ENCODE measurements at places on chromosomes 13 and 19.
A peak's percentile ranks its signal among the peaks of the same experiment; 100 is the strongest.

DNA sequence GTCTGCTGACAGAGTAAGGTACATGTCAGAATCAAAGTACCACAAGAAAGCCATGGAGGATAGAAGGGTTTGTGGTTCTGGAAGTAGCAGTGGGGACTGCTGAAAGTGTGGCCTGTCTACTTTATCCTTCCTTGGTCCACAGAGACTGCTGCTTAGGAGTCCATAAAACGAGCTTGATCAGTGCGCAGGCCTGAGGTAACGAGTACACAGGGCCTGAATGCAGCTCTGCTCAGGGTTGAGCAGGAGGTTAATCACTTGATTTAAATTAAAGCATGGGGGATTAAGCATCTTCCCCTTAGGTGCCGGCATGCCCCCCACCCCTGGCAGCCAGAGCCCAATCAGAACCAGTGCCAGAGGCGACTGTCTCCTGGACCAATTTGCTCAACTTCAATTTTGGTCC, 34.9 kb upstream of the WASF3 start:
- no peak for DNase-seq

DNA sequence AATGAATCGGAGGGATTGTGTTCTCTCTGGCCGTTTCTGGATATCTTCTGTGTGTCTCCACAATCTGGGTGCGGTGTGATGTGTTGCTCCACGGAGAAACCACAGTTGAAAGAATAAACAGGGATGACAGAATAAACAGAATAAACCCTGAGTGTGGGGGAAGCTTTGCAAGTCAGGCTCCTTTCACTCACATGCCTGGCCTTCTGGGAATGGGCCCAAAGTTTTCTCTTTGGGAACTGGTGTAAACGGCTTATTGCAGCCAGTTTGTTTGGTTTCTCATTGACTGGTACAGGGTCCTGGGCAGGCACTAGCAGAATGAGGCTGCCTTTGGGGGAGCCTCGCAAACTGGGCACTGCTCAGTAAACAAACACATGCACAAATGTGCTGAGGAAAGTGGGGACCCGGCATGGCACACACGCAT, 324.7 kb downstream of the DLEU7 start:
- DNase-seq = no peak

- peak; percentile 0 for DNase-seq
These were observed 816.9 kb upstream of the SLC10A2 start for GRCh38 chr13:103883164-103883563.

GRCh38 chr19:1243768-1244692, 2.5 kb downstream of the ATP5F1D start:
- peak; percentile 65 for DNase-seq

GRCh38 chr13:113860665-113861432, 3.0 kb downstream of the GAS6 start:
- no peak for DNase-seq

DNA sequence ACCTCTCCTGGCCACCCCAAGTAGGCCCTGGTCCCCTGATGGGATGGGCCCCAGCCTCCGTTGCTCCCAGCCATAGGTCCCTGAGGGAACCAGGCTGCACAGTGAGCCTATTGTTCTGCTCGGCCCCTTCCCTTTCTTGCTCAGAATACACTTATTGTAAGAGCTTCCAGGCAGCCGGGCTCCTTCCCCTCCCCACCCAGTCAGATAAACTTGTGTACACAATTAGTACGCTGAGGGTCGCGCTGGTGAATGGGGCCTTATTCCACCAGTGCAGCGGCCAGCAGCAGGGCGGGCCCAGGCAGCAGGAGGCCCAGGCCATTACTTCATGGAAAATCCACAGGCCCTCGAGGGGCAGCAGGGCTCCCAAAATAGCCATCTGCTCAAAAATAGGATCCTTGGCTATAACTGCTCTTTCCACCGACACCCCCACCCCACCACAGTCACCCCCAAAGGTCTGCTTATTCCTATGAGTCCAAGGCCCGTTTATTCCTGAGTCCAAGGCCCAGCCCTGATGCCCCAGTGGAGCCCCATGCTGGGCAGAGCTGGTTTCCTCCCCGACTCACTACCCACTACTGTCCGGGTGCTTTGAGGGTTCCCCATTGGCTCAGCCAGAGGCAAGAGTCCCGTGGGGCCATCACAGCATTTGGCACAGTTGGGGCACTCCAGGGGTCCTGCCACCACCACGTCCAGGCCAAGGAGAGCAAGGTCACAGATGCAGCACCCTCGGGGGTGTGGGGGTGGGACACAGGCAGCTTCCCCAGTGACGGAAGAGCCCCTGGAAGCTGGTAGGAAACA, 22.1 kb downstream of the CAPN12 start:
- no peak for DNase-seq

GRCh38 chr19:12574036-12574435, 22.8 kb upstream of the ZNF564 start:
- DNase-seq = no peak

- peak; percentile 74 for DNase-seq
These were observed 56.1 kb downstream of the ALOX5AP start for GRCh38 chr13:30791354-30792001.

DNA sequence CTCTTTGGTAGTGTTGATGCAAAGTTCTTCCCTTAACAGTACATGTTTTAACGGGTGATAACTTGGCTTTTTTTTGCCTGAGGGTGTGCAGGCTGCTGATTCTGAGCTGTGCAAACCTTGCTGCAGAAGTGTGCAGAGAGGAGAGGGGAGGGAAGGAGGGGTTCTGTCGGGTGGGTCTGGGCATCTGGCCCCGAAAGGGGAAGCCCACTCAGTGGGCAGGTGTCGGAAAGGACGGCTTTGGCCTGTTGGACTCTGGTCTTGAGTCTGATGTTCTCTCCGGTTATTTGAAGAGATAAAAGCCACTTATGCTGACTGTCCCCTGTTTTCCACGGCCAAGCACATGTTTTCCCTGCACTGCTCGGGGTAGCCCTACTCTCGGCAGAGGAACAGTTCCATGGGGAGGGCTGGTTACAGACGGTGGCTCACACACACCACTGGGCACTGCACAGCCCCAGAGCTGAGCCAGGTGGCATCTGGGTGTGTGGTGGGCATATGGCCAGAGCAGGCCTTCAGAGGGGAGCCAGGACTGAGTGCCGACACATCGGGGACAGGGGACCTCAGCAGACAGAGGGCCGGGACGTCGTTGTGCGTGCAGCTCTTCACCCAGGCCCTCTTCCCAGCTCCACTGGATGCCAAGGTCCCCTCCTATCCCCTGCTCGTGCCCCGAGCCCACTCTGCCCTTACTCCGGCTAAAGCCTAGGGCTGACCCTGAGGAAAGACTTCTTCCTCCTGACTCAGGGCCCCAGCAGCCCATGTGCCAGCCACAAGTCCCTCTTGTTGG, 93.2 kb downstream of the TEX29 start:
- DNase-seq = no peak

DNA sequence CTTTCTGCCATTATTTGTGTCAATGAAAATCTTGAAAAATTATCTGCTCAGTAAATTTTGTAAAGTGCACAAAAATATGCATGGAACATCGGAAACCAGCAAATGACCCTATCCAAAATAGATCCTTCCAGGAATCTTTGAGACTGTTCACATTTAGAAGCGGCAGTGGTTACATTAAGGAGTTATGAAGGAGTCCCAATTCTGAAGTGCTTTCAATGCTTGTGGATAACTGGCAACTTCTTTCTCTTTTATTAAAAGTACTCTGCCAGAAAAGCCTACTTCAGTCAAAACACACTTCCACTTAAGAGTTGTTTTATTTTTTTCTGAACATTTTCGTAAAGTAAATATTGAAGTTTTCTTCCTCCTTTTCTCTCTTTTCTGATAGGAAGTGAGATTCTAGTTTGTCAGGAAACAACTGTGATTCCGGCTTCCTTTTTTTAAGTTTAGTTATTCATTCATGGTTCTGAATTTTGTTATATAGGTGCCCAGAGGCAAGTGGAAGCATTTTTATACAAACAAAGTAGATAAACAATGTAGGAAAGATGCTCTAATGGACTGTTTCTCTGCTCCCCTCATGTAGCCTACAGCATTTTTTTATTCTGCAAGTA, 83.5 kb downstream of the PCDH9 start:
- no peak for DNase-seq

DNA sequence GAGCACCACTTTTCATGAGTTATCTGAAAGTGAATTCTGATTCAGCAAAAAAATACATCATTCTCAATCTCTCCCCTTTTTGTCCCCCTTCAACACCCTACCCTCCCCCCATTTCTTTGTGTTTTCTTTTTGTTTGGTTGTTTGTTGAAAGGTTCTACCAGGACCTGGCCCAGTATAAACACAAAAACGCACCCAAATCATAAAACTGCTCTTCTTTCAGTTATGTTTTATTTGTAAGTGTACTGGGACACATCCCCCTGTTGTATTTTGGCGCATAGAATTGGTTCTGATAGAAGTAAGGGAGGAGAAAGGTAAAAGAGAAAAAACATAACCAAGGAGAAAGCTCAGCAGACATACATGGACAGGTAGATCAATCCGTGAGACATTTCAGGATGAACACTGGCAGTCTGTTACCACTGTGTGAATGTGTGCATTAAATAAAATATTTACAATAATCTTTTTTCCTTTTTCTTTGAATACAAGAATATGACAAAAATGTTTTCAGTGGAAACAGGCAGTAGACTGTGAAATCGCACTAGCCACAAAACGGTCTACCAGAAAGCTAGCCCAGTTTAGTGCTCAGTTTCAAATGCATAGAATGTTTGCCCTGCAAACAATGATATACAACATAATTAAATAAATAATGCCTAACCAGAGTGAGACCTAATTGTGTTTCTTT, 4.2 kb downstream of the POU4F1 start:
- no peak for DNase-seq

DNA sequence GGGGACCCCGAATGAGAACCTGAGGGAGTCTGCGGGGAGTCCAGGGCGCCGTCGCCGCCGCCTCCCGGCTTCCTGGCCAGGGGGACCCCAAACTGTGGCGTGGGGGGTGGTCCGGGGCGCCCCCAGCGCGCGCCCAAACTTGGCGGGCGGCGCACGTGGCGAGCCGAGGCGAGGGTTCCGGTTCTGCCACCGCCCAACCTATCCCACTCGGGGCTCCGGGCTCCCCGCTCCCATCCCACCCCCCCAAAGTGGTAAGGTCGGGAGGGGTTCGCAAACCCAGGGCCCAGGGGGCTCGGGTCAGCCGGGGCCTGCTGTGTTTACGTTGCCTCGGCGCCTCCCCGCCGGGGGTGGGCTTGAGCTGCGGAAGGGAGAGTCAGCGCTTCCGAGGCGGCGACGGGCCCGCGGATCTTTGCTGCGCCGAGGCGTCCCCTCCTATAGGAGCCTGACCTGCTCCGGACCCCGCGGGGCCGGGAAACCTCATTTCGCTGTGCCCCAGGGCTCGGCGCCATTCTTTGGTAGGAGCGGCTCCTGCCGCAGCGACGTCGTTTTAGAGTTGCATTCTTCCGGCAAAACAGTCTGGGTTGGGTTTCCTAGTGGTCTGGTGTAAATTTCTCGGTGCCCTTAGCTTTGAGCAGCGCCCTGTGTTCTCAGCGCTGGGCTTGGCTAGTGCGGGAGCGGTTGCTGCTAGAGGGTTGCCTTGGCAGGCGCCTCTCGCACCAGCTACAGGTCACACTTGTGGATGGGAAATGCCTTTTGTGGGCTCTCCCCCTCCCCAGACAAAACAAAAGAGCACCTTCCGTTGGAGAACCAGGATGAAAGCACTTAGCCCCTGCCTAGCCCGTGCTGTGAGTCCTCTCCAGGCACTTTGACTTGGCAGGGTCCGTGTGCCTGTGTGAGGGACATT, 1.2 kb downstream of the DAZAP1 start:
- DNase-seq = no peak

DNA sequence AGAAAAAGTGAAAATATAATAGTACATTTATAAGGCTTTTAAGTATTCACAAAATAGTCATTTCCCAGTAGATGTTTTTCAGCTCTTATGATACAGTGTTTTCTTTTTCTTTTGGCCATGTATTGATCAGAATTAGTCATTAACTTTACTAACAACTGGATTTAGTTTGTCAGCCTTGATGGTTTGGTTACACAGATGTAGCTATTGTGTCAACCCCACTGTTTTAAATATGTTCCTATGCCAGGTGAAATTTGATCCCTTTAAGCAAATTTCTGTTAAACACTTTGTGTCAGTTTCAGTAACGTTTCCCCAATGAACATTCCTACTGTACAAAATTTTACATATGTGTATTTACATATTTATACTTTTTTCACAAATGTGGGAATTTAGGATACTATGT, 261.5 kb upstream of the STARD13 start:
- no peak for DNase-seq

DNA sequence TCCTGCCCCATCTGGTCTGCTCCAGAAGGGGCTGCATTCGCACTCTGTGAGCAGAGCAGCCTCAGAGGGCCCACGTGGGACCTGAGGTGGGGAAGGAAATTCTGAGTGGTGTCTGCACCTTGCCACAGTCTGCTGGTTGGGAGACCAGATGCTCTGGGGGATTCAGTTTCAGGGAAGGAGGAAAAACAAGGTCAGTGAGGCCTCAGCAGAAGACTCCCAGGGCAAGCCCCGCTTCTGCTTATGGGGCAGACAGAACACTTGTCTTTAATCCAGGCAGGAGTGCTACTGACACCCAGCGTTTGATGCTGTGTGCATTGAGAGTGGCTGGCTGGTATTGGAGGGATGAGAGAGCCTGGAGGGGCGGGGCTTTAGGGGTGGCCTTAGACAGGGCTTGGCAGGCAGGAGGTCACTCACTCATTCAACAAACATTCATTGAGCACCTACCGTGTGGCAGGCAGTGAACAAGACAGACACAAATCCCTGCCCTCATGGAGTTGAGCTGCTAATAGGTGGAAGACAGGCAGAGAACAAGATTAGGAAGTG, 4.9 kb upstream of the CLEC17A start:
- DNase-seq = no peak

DNA sequence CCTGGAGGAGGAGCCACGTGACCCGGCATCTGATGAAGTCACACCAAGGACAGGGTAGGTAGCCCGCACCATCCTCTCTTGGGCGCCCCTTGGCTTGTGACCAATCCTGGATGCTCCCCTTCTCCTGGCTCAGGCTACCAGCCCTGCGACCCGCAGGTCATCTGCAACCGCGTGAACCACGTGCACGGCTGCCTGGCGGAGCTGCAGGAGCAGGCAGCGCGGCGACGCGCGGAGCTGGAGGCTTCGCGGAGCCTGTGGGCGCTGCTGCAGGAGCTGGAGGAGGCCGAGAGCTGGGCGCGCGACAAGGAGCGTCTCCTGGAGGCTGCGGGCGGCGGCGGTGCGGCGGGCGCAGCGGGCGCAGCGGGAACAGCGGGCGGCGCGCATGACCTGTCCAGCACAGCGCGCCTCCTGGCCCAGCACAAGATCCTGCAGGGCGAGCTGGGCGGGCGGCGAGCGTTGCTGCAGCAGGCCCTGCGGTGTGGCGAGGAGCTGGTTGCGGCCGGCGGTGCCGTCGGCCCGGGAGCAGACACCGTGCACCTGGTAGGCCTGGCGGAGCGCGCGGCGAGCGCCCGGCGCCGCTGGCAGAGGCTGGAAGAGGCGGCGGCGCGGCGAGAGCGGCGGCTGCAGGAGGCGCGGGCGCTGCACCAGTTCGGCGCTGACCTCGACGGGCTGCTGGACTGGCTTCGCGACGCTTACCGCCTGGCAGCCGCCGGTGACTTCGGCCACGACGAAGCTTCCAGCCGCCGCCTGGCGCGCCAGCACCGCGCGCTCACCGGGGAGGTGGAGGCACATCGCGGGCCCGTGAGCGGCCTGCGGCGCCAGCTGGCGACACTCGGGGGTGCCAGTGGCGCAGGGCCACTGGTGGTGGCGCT, 45.9 kb downstream of the SPTBN4 start:
- DNase-seq = no peak

GRCh38 chr13:71030784-71031183, 836.2 kb downstream of the DACH1 start:
- DNase-seq = no peak
